RKO (cell line): ENCODE measurements at places on chromosomes 5 and 9.

DNA sequence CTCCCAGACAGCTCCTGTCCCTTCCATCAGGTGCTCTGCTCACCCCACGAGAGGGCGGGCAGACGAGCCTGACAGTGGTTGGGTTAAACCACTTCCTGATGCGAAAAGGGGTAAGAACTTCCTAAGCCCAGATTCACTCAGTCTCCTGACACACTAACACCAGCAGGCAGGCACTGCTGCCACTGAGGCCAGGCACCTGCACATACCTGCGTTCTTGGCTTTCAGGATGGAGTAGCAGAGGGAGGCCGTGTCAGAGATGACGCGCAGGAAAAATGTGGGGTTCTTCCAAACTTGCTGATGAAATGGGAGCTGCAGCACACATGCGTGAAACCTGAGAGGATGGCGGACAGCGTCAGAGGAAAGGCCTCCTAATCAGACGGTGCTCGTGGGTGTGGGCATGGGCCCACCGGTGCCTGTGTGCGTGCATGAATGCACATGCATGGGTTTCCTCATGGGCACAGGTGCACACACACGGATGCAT lies 29.9 kb downstream of the SLC6A18 start:
- no peak for DNase-seq

GRCh38 chr9:137690930-137691645 lies 72.3 kb downstream of the EHMT1 start:
- DNase-seq: no peak

- DNase-seq: no peak
Measured at GRCh38 chr5:35741126-35741716, 115.5 kb upstream of the IL7R start.

DNA sequence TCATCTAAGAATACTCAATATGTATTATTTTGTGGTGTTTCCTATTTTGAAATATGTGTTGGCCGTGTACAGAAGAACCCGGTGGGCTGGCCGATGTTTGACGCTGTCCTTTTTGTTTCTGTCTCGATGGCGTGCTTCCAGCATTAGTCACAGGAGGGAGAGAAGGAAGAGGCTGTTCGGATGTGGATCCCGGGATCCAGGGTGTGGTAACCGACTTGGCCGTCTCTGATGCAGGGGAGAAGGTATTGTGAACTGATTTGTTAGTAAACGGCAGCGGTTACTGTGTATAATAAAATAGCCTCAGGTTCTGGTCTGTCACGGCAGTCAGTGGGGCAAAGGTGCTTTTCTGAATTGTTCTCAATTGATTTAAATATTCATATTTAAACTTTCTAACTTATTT lies 275.0 kb downstream of the ARHGEF28 start:
- no peak for DNase-seq

DNA sequence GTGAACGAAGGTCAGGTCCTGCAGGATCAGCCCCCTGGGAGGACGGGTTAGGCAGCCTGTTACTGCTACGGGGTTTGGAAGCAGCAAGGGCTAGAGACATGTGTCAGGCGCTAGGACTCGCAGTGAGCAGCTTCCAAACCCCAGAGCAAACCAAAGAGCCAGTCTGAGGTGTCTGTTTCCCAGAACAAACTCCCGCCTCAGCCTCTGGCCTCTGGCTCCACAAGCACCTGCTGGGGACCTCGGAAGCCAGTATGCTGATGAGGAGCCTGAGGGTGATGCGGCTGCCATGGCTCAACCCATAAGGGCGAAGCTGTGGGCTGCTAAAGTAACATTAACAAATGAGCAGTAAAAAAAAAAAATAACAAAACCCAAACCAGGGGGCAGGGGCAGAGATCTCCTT lies 35.0 kb downstream of the PRRT1B start:
- DNase-seq: no peak

DNA sequence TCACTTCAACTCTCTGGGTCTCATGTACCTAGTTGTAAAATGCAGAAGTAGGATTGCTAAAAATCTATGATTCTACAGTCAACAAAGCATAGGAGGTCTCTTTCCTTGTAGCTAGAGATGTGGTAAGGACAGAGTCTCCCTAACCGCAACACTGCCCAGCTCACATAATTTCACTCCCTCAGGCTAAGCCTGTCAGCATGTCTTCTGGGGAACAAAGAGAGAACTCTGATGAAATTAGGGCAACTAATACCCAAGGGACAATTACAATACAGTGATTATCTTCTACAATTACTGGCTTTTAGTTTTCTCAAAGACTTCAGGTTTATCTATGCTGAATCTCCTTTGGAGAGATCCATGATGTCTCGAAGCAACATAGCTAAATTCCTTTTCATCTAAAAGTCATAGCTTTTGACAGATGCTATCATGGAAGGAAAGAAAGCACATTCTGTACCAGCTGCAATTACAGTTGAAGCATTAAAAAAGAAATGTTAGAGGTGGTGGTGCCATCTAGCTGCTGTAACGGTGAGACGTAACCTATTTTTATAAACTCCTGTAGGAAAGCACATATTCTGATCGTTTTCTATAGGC lies 141.1 kb upstream of the TARS1 start:
- DNase-seq: peak; percentile 50

- no peak for DNase-seq
Measured at GRCh38 chr5:81269751-81270393, 31.5 kb upstream of the ZCCHC9 start.

- no peak for DNase-seq
Measured at GRCh38 chr9:126932871-126933321, 18.3 kb downstream of the RALGPS1 start.

DNA sequence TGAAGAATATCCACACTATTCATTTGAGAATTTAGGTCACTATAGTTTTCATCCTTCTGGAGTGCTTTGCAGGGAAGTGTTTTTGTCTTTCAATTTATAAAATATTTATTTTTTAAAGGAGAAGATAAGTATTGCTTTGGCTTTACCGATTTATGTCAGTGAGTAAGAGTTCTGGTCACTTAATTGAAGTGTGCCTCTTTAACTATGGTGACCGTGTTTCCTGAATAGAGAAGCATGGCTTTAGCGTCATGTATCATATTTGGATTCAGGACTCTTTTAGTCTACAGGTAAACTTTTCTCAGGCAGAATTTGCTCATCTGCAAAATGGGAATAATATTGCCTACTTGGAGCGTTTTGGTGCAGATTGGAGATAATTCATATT lies 902 bp downstream of the BDP1 start:
- peak; percentile 73 for DNase-seq

- DNase-seq: peak; percentile 61
Measured at GRCh38 chr5:177362610-177363507, 5.1 kb downstream of the RGS14 start.

DNA sequence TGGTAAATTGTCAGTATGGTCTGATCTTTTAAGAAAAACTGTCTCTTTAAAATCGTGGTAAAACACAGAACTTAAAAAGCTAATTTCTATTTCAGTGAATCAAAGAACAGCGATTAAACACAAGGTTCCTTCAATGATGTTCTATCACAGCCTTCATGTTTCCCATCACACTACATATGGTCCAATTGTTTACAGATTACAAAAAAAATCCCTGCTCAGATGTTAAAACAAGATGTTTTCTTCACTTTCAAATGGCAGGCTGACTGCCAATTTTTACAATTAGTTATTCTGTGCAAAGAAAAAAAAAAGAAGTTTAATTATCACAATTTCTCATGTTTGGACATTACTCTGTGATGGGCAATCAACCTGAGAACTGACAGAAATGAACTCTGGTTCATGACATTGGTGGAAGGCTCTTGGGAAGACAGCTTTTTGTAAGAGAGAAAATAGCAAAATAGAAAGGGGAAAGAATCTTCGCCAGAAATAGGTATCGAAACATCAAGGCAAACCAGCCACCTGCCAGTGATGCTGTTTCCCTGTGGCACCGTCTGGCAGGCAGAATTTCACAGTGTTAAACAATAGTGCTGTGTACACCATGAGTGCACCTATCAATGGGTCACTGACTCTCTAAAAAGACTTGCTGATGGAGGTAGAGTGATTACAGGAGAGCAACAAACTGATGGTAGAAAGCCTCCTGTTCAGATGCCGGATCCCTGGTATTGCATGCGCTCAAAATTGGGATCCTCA lies 1020.0 kb upstream of the ARRDC3 start:
- DNase-seq: no peak

DNA sequence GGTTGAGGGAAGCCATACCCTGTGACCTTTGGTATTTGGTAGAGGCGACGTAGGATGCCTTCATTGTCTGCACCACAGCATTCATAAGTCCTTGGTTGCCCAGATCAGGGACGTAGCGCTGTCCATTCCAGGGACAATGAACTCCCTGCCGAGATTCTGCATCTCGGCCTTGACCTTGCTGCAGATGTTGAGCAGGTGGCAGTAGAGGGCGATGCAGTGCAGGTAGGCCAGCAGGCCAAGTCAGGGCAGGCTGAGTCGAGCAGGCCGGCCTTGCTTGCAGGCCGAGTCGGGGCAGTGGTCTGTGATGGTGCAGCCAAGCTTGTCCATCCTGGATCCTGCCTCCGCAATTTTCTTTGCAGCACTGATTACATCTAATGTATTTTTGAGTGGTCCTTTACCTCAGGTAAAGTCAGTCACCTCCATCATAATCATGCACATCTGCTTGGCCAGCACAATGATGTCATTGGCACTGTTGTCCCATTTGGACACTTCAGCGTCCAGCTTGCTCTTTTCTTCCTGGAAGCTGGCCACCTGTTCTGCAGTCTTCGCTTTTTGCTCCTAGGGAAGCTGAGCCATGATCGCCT lies 93.4 kb upstream of the CCDC112 start:
- no peak for DNase-seq

GRCh38 chr5:132526290-132526973 lies 16.9 kb downstream of the IL5 start:
- DNase-seq: peak; percentile 56

GRCh38 chr9:115016344-115016743 lies 86.0 kb upstream of the TNFSF8 start:
- DNase-seq: no peak

GRCh38 chr5:6273090-6273735 lies 105.1 kb downstream of the MED10 start:
- no peak for DNase-seq

DNA sequence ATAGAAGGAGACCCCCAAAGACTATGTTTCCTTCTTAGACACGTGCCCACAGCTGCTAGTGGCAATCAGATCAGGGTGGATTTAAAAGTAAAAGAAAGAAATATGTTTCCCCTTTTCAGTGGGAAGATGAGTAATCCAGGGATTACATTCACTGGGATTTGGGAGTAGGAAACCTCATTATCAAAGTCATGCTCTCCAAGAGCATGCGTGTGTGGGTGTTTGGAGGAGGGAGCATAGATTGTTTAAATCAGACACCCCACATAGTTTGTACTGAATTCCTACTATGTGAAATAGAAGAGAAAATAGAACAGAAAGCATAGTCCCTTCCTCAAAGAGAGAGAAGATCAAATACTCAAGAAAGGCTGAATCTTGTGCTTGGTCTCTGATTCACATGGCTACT lies 65.5 kb upstream of the TBCA start:
- DNase-seq: no peak

GRCh38 chr5:74035521-74035937 lies 409.5 kb downstream of the ARHGEF28 start:
- peak; percentile 32 for DNase-seq

DNA sequence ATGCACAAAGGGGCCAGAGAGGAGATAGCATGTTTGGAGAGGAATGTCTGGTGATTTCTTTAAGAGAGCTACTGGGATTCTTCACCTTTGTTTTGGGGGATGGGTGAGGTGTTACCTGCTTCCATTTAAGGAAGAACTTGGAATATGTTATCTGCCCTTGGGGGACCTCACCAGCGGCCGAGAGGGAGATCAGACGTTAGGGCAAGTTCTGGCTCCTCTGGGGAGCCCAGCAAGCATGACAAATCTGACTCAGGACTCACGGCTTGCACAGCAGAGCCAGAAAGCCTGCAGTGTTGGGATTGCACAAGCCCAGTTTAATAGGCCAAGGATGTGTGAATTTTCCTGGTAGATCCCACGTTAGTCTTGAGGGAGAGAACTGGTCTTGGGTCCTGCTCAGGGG lies 40.3 kb downstream of the SLC28A3 start:
- no peak for DNase-seq

- DNase-seq: no peak
Measured at GRCh38 chr5:150081541-150082283, 4.6 kb downstream of the CSF1R start.

GRCh38 chr5:759781-760362 lies 24.7 kb downstream of the ZDHHC11B start:
- no peak for DNase-seq

DNA sequence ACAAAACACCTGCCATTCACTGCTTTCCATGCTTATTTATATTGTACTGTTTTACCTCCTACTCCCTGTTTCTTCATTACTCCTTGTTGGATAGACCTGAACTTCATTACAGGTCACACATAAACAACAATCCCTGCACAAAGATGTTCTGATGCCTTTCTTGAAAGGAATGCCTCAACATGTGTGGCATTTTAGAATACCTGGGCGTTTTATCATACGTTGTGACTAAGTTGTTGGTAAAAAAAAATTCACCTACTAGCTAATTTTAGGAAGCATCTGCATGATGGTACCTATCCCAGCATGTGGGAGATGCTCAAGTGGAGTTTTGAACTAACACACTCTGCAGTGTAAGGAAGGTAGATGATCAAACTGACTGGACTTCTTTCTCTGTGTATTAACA lies 604.1 kb downstream of the TAF11L14 start:
- DNase-seq: no peak

DNA sequence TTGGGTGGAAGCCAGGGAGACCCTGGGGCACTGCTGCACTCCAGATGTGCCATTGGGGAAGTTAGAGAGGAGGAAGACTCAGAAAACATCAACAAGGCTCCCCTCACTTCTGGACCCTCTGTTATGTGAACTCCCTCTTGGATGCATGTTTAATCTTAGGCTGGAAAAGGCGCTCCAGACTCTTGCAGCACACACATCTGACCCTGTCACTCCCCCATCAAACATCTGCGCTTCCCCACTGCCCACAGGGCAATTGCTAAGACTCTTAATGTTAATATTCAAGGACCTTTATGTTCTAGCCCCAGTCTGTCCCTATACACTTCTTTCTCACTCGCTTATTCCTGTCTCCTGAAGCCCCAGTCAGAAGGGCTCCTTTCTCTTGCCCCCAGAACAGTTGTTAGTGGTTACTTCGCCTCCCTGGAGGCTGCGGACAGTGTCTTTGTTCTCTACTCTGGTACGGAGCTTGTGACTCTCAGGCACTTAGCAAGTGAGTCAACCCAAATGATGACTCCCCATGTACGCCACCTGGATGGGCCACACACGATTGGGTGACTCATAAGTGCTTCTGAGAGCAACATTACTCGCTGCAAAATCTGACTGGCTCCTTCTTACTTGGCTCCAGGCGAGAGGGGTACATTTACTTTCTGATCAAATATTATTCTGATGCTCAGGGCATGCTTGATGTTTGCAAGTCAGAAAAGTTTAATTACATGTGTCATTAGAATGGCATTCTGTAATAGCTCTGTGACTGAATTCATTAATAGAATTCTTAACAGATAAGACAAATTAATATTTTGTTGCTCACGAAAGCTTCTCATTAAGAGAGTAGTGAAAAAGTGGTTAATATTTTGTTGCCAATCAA lies 193.6 kb downstream of the HSPA4 start:
- DNase-seq: peak; percentile 98
